Hindlimb muscle (tissue), 1 donor: ENCODE measurements at places on chromosomes 12 and 14. TPM values are rescaled to one million over a fixed set of nuclear protein-coding genes. Genes with fewer than 3 reads are reported as not detected.

DNA sequence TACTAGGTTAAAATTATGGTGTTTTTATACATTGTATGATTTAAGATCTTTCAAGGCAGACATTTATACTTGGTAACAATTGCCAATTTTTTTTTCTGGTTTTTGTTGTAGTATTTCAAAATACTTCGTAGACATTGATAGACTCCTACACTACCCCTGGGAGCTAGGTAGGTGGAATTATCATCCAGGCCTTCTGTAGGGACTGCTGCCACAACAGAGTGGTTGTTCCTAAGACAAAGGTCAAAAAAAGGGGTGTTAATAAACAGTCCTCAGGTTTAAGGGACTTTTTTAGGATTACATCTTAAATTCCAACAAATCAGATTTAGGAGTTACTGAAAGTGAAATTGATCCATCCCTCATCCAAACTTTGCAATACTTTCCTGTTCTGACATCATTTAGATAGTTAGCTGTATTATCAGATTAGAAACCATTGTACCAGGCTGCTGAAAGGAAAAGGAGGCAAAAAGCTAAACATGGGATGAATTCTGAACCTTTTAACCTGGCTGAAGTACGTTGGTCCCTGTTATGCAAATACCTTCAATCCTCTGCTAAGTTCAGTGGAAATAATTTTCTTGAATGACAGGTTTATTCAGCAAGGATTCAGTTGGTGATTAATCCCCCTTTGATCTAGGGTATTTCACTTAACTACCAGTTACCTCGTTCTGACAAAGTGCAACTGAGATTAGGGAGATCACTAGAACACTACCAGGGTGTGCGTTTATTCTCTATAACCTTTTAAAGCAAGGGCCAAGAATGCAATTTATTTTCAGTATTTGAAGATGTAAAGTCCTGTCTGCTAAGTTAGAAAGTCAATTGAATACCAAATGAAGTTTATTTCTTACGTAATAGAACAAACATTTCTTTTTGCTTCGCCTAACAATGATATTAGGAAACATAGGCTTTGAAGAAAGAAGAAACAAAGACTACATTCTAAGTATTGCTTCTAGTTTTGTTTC, 23.2 kb downstream of the AP5M1 start:
- DNase-seq, result no peak

DNA sequence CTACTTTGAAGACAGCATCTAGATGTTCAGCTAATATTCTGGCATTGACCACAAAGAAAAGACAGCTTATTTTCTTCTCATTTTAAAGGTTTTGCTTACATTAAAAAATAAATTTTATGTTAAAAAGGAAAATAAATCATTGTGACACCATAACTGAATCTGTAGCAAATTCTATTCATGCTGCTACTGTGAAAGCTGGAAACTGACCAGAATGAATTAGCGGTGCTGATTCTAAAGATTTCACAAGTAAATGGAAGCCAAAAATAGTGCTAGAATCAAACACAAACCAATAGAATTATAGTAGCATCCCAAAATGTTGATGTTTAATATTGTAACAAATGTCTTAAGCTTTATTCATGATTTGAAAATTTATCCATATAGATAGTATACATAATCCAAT, 850.0 kb upstream of the FBXO33 start:
- DNase-seq, result no peak

DNA sequence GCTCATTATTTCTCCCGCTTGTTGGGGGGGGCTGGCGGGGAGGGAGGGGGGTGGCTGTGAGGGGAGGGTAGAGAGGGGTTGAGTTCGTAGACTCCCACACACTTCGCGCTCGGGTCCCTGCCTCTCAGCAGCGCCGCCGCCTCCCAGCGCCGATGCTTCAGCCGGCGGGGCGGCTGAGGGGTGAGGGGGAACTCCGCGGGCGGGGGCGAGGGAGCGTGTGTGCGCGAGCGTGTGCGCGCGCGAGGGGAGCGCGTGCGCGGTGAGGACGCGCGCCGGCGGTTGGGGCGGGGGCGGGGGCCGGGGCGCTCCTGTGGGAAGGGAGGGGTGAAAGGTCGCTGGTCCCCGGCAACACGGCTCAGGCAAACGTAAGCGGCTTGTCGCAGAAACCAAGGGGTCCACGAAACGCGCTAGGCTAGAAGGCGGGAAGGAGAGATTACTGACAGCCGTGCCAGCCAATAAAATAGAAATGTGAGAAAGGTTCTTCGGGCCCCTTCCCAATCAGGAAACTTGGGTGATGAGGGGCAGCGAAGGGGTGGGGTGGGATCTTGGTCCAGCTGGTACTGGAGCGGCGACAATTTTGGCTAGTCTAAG, 343 bp upstream of the NOVA1 start:
- DNase-seq, result peak; percentile 93

GPR135 gene
- 3.9 TPM for polyA plus RNA-seq

DNA sequence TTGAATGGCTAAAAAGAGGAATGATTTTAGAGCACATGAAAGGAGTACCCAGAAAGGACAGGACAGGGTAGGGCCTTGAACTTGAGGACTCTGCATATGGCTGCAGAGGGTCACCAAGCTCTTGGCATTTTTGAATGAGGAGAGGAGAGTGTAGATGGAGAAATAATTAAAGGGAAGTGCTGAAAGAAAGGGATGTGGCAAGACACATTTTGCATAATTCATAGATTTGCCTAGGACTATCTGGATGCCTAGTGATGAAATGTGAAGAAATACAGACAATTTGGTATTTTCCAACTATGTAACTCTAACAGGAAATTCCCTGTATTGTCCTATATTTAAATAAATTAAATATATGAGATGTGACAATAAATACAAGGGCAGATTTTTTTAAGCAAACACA, 27.5 kb upstream of the MDM1 start:
- no peak for DNase-seq
